ENCODE measurements at places on chromosomes 6 and 20.

DNA sequence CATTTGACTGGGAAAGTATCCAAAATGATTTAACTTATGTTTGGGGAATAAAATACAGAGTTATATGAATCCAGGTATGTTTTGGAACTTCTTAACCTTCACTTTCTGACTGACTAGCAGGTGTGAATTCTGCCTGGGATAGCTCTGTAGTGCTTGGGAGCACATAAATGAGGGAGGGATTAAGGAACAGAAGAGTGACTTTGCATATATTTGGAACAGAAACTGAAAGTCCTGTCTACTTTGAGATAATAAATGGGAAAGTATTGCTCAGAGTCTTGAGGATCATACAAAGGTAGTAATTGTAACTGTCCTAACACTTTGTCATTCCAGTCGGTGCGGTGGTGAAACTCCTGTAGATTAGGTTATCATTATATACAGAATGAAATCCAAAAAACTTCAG lies 317.6 kb downstream of the RIMS1 start:
- no peak overlapping the region for H3K27ac ChIP-seq
- no peak for DNase-seq
- no peaks in the 10 kb centered on the region for H3K4me1 ChIP-seq

DNA sequence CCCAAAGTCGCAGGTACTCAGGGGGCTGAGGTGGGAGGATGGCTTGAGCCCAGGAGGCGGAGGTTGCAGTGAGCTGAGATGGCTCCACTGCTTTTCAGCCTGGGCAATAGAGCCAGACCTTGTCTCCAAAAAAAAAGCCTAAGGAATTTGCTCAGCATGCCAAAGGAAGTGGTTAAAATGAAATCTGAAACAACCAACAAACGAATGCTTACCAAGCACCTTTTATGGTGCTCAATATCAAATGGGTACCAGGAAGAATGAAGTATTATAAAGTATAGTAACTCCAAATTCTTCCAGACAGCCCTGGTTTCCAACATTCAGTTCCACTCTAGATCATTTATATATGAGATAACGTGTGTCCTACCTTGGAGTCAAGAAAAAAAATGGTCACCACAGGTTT lies 14.0 kb downstream of the GMDS start:
- H3K36me3 ChIP-seq = no peaks in the 10 kb centered on the region
- no peak for DNase-seq

DNA sequence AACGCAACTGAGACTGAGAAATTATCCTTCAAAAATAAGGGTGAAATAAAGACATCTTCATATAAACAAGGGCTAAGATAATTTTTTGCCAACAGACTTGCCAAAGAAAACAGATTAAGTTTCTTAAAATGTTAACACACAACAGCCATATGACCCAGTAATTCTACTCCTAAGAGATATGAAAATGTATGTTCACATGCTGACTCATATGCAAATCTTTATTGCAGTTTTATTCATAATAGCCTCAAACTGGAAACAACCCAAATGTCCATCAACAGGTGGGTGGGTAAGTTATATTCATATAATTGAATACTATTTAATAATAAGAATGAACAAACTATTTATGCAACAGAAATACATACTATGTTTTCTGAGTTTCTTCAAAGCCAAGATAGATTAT lies 140.1 kb downstream of the REV3L start:
- peaks cover 14% of the 10 kb centered on the region for H3K36me3 ChIP-seq
- H3K27ac ChIP-seq = no peak overlapping the region
- peaks cover 11% of the 10 kb centered on the region for H3K4me1 ChIP-seq
- DNase-seq = no peak
- H3K4me3 ChIP-seq = no peak overlapping the region

DNA sequence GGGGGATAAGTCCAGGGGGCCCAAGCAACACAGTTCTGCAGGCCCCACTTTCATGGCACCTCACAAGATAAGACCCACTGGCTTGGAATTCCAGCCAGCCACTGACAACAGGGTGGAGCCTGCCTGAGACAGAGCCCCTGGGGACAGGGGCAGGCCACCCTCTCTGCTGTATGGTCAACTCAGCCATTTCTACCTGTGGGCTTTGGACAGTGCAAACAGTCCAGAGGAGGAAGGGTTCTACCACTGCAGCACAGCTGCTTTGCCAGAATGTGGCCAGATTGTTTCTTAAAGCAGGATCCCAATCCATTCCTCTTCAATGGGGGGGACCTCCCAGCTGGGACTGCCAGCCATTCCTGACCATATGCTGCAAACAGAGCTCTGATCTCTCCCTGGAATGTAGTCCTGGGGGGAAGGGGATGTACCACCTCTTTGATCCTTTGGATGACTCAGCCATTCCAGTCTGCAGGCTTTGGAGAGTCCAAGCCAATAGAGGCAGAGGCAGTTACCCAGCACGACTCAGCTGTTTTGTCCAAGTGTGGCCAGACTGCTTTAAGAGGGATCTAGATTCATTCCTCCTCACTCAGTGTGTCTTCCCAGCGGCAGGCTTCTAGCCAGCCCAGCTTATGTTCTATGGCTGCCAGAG lies 842.2 kb downstream of the EPHA7 start:
- no peaks in the 10 kb centered on the region for H3K27me3 ChIP-seq
- no peak overlapping the region for H3K27ac ChIP-seq
- no peaks in the 10 kb centered on the region for H3K36me3 ChIP-seq
- no peak overlapping the region for H3K4me3 ChIP-seq
- no peaks in the 10 kb centered on the region for H3K4me1 ChIP-seq

GRCh38 chr6:39816747-39817146 lies 24.6 kb downstream of the DAAM2 start:
- H3K27me3 ChIP-seq = peaks cover 23% of the 10 kb centered on the region
- H3K27ac ChIP-seq = no peak overlapping the region
- DNase-seq = no peak
- no peaks in the 10 kb centered on the region for H3K36me3 ChIP-seq

DNA sequence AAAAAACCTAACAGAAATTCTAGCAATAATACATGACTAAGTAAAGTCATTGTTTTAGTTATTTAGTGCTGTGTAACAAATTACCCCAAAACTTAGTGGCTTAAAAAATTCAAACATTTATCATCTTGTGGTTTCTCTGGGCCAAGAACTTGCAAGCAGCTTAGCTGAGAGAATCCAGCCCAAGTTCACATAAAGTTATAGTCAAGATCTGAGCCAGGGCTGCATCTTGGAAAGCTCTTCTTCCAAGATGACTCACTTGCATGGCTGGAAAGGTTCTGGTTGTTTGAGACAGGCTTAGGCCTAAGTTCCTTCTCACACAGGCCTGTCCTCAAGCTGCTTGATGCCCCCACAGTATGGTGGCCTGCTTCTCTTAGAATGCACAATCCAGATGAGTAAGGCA lies 217.8 kb upstream of the TSHZ2 start:
- H3K36me3 ChIP-seq = no peaks in the 10 kb centered on the region
- peaks cover 2% of the 10 kb centered on the region for H3K4me1 ChIP-seq
- no peak for DNase-seq
- H3K4me3 ChIP-seq = no peak overlapping the region
- H3K27me3 ChIP-seq = peaks cover 4% of the 10 kb centered on the region

DNA sequence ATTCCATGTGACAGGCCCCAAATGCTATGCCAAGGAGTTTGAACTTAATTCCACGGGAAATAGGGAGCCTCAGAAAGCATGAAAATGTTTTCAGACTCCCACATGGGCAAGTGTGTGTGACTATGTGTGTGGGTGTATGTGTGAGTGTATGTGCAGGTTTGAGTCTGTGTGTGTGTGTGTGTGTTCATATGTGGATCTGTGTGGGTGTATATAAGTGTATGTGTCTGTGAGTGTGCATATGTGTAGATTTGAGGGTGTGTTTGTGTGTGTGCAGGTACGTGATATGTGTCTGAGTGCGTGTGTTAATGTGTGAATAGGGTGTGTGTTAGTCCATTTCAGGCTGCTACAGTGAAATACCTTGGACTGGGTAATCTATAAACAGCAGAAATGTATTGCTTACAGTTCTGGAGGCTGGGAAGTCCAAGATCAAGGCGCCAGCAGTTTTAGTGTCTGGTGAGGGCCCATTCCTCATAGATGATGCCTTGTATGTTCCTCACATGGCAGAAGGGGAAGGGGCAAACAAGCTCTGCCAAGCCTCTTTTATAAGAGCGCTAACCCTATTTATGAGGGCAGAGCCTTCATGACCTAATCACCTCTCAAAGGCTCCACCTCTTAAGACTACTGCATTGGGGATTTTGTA lies 181.1 kb upstream of the TAB2 start:
- DNase-seq = no peak
- H3K27ac ChIP-seq = no peak overlapping the region
- H3K36me3 ChIP-seq = no peaks in the 10 kb centered on the region
- no peaks in the 10 kb centered on the region for H3K27me3 ChIP-seq

- H3K27me3 ChIP-seq = no peaks in the 10 kb centered on the region
- H3K4me1 ChIP-seq = no peaks in the 10 kb centered on the region
- no peak overlapping the region for H3K27ac ChIP-seq
- H3K36me3 ChIP-seq = no peaks in the 10 kb centered on the region
Observed at GRCh38 chr6:82006027-82006738, 241.4 kb downstream of the IBTK start.

- no peaks in the 10 kb centered on the region for H3K27me3 ChIP-seq
- no peak overlapping the region for H3K27ac ChIP-seq
- H3K36me3 ChIP-seq = no peaks in the 10 kb centered on the region
- DNase-seq = no peak
Observed at GRCh38 chr6:145761584-145761983, 26.3 kb upstream of the EPM2A start.

GRCh38 chr6:32602383-32602782 lies 12.7 kb upstream of the HLA-DRB1 start:
- no peaks in the 10 kb centered on the region for H3K27me3 ChIP-seq
- no peaks in the 10 kb centered on the region for H3K36me3 ChIP-seq
- no peak for DNase-seq
- H3K4me3 ChIP-seq = no peak overlapping the region
- H3K27ac ChIP-seq = peak overlapping the region; percentile 19

DNA sequence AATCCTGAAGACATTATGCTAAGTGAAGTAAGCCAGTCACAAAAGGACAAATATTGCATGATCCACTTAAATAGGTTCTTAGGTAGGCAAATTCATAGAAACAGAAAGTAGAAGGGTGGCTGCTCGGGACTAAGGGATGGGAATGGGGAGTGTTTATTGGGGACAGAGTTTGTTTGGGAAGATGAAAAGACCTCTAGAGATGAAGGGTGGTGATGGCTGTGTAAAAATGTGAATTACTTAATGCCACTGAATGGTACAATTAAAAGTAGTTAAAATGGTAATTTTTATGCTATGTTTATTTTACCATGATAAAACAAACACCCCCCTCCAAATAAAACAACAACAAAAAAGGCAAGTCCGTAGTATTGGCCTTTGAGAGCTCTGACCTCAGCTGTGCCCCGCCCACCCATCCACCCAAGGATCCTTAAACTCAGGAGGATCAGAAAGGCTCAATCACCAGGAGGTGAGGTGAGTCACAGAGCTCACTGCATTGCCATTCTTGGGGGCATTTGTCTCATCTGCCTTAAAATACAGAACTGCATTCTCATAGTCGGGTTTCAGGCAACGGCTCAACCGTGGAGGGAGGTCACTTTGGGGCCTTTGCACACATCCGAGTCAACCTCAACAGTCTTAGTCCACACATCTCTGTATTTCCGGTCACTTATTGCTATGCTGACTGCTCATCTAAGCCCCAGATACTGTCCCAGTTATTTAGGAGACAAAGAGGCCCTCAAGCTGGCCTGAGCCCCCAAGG lies 96.7 kb downstream of the SLC22A23 start:
- H3K27ac ChIP-seq = peak overlapping the region; percentile 41
- DNase-seq = no peak
- H3K36me3 ChIP-seq = peaks cover 2% of the 10 kb centered on the region
- H3K4me1 ChIP-seq = peaks cover 32% of the 10 kb centered on the region

Measured in T-helper 17 cell (primary cell).